ENCODE measurements at places on chromosomes 16 and 17.

GRCh38 chr16:22296225-22297113, 740 bp upstream of the POLR3E start:
- DNase-seq = no peak

DNA sequence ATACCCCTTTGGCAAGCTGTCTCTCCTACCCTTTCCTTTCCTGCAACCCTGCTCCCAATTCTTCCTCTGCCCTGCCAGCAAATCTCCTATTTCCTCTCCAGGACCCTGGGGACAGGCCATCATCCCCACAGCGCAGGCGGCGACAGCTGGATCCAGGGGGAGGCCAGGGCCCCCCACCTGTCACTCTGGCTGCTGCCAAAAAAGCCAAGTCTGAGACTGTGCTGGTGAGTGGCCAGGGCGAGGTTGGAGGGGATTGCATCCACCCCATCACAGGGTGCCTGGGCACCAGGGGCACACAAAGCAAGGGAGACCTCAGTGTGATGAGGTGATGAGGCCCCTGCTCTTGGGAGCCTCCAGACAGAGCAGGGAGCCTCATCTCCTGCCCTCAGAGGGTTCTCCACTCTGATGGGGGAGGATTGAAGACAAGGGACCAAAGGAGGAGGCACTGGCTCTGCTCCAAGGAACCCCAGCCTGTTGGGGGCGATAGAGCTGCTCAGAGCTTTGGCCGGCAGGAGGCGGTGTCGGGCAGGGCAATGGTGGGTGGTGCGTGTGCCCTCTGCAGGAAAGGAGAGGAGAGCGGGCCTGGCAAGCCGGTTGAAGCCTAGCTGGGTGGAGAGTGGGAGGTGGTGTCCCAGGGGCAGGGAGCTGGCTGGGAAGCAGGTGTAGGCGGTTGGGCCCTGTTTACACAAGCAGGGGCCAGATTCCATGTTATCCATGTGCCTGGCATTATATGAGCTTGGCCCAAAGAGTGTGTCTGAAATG, 15.6 kb upstream of the PDK2 start:
- no peak for DNase-seq

DNA sequence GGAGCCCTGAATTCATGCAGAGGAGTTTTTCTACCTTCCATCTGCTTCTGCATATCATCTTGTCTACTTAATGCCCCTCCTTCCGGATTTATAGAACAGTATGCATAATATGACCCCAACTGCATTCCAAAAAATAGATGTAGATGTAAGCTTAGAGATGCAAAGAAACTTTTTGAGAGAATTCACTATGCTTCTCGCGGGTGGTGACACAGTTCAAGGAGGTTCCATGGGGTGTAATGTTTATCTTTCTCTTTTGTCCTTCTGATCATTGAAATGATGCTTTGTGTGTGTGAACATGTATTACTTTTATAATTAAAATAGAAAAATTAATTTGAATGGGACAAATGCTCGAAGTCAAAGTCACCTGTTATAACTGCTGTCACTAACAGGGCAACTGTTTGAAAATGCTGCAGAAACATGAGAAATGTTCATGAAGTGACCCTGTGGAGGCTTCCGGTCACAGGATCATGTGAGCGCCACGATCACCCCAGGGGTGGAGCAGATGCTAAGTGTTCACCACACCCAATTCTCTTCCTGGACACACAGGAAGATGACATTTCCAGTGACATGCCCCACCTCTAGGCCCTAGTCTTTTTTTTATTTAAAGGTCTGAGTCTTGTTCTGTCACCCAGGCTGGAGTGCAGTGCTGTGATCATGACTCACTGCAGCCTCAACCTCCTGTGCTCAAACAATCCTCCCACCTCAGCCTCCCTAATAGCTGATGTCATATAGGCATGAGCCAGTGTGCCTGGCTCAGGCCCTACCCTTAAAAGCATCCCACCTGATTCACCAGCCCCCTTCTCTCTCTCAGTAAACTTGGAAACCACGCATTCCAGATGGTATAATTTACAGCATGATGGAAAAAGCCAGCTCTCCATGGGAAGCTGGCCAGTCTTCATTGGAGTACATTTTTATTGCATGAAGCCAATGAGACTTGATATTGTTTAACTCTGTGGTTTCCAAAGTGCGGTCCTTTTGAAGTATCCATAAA, 21.0 kb upstream of the AGRP start:
- no peak for DNase-seq

- DNase-seq = no peak
These were observed 58.9 kb upstream of the EFCAB3 start for GRCh38 chr17:62321451-62321850.

DNA sequence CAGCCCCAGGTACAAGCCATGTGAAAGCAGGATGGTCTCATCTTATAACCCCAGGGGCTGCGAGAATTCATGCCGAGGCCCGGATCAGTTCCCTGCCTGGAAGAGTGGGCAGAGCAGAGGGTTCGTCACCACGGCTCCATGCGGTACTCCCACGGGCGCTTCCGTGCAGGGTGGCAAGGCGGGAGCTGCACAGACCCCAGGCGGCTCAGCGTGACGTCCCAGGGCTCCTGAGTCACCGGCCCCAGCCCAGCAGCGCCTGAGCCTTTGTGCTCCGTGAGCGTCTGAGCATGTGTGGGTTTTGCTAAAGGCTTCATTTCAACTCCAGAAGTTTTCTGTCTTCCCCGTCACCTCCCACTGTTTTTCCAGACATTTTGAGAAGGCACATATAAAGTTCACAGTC, 71.2 kb upstream of the CHMP6 start:
- DNase-seq = no peak

GRCh38 chr16:1305823-1306222, 3.6 kb upstream of the UBE2I start:
- DNase-seq = no peak

GRCh38 chr16:88377961-88378360, 4.8 kb upstream of the ZNF469 start:
- no peak for DNase-seq

- no peak for DNase-seq
These were observed 83.2 kb downstream of the IRX3 start for GRCh38 chr16:54203384-54203783.

DNA sequence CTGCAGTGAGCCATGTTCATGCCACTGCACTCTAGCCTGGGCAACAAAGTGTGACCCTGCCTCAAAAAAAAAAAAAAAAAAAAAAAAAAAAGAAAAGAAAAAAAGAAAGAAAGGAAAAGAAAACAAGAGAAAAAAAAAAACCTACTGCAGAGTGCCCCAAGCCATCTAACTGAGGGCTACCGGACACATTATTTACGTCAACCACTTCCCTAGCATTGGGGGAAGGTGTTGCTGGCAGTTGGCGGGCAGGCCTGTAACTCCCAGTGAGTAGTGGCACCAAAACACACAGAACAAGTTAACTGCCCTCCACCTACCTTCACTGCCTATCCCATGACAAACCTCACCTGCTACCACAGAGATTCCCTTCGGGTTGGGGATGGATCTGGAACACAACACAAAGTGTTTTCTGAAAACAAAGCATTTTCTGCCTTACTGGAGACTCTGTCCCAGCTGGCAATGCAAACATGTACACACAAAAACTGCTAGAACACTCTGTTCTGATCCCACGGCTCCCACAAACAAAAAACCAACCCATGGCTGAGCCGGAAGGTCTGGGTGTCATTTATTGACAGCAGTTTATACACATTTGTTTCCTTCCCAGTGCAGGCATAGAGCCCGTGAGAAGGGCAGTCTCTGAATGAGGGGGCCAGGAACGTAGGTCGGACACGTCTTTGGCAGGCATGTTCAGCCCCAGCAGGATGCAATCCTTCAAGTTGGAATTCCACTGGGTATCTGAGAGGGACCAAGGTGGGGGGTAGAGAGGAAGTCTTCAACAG, 11.0 kb downstream of the PHB1 start:
- no peak for DNase-seq

DNA sequence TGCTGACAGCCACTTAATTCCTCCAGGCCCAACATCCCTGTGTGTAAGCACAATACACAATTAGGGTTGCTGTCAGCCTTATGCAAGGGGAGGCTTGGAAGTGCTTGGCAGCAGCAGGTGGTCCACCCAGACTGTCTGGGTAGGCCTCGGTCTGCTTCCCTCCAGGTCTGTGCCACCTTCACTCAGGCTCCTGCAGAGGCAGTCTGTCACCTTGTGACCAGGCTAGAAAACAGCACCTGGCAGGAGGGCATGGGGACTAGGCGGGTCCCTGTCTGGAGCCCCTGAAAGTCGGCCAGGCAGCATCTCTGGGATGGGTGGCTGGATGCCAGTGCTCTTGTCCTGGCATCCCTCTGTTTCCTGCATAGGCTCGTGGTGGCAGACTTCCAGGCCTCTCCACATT, 578.1 kb downstream of the KCNJ18 start:
- no peak for DNase-seq

- no peak for DNase-seq
These were observed 28.1 kb downstream of the PMP22 start for GRCh38 chr17:15237106-15237425.

GRCh38 chr17:50988427-50988826, 122.3 kb upstream of the TOB1 start:
- no peak for DNase-seq

GRCh38 chr17:46193626-46194392, 580 bp upstream of the KANSL1 start:
- DNase-seq = peak; percentile 87

GRCh38 chr16:3444032-3444388, 530 bp downstream of the NAA60 start:
- peak; percentile 85 for DNase-seq

DNA sequence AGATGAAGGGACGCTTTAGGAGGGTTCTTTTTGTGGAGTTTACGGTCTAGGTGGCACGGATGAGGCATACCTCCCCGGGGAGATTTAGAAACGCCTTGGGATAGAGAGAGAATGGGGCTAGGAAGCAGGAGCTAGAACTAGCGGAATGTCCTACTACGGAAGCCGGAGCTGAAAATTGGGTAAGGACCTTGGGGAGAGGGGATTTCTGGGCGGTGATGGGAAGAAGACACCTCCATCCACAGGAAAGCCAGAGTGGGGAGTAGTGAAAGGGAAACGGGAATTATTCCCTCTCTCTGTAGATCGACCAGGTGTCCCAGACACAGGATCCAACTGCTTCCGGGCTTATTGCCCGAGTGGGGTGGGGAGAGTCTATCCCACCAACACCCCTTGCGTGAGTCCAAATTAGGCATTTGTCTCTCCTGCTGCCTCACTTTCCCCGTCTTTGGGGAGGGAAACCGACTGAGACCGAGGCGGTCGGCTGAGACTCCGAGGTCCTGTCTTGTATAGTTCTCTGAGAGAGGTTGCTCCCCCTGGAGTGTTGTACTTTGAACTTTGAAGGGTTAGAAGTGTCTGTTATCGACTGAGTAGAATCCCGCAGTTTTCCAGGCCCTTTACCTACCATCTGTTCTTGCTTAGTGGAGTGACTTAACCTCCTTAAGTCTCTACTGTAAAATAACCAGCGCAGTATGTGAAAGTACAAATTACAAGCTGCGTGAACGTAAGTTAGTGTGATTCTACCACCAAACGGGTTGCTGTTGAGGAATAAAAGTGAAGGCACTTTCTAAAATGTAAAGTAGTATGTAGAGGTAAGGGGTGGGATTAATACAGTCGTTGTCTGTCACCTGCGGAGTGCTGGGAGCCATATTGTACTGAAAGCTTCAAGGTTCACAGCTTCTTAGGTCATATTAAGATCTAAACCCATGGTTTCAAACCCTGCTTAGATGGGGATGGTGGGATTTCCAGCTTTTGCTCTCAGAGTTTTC, 1.0 kb downstream of the RSPRY1 start:
- no peak for DNase-seq

DNA sequence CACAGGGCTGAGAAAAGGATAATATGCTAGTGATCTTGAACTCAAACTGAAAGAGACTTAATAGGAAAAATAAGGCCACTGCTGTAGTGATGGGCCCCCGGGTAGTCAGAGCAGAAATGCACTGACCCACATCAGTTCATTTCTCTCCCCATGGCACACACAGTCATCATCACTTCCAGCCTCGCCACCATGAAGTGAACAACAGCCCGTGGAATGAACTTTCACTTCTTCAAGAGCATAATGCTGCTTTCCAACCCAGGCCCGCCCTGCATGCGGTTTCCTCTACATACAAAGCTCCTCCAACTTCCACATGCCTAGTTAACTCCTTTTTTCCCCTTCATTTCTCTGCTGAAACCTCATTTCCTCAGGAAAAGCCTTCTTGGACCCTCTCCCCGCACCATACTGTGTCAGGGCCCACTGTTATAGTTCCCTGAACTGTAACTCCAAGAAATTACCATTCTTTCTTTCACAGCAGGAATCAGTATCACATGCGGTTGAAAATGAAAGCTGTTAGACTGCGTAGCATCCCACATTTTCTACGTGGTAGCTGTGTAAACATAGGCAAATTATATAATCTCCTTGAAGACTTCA, 65.8 kb upstream of the SMIM36 start:
- no peak for DNase-seq

DNA sequence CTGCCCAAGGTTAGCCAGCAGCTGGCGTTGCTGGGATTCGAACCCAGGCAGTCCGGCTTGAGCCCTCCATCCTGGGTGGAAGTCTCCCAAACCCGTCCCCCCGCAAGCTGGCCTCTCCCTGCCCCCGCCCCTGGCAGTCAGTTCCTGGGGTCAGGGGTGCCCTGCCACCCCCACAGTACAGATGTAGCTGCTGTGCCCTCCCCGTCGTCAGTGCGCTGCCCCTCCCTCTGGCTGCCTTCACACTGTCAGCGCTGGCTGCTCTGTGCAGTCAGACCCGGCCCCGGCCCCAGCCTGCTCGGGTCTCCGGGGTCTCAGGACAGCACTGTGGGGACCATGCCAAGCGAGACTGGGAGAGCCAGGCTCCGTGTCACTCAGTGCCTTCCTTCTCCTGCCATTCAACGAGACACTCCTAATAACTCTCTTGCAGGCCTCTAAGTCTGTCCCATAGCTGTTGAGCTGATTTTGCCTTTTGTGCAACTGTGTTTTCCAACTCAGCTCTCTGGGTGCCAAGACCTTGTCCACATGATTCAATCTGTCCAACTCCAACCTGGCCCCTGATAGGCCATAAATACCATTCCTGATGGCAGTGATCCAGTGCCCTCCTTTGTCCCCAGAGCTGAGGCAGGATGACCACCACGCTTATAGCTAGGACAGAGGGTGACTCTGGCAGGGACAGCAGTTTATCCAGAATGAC, 55.5 kb upstream of the IL34 start:
- no peak for DNase-seq

DNA sequence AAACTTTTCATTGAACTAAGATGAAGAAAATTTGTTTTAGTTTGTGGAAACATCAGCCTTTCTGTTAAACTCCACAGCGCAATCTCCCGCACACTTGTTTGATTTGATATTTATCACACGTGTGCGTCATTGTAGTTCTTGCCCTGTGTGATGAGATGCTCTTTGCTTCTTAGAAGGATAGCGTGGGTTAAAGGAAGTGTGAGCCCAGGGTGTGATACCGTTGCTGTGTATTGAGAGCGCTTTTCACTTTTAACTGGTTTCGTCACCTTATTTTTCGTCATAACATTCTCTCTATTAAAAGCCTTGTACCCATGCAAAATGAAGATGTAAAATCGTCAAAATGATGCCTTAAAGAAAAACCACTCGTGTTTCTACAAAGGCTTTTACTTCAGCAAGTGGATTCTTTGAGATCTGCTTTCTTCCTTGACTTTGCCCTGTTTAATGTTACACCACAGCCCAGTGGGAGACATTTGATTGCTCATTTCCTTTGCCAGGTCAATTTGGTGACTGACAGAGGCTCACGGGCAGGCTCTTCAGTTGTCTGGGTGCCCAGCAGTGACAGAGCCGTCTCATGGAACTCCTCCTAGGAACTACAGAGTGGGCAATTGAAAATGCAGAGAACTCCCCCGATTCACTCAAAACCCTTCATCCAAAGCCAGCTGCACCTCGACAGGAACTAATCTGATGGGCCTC, 61.1 kb downstream of the RPA1 start:
- DNase-seq = no peak

Measured in HAP-1 (cell line).